ENCODE measurements at places on chromosomes 11 and 22.

GRCh38 chr11:102253020-102253715, 64.1 kb upstream of the BIRC3 start:
- DNase-seq, result no peak

GRCh38 chr11:100878474-100878873, 191.4 kb downstream of the ARHGAP42 start:
- DNase-seq, result no peak

- no peak for DNase-seq
Observed at GRCh38 chr11:12287374-12288211, 89.8 kb upstream of the PARVA start.

DNA sequence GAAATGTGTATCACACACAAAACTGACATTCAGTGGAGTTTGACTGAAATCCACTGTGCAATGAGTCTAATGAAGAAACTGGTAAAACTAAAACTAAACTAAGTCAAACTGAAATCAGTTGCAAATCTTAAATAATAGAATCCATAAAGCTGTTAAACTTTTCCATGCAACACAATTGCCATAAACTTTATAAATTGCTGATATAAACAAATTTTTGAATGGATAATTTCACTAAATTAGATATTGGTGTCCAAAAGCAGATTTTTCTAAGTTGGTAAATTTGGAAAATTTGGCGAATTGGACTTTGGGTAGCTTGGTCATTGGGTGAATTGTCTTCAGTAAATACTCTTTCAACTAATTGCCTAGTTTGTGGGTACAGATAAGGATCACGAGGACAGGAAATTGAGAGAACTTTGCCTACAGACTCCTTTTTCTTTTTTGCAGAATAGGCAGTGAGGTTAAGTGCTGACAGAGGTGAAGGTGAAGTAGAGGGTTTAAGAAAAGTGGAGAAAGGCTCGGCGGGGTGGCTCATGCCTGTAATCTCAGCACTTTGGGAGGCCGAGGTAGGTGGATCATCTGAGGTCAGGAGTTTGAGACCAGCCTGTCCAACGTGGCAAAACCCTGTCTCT, 12.8 kb downstream of the MRPL17 start:
- no peak for DNase-seq

- no peak for DNase-seq
Observed at GRCh38 chr11:69892986-69893555, 73.9 kb upstream of the FGF3 start.

- no peak for DNase-seq
Observed at GRCh38 chr11:114401311-114401710, 845 bp downstream of the RBM7 start.

- DNase-seq, result no peak
Observed at GRCh38 chr22:44505796-44506354, 7.8 kb upstream of the RTL6 start.

DNA sequence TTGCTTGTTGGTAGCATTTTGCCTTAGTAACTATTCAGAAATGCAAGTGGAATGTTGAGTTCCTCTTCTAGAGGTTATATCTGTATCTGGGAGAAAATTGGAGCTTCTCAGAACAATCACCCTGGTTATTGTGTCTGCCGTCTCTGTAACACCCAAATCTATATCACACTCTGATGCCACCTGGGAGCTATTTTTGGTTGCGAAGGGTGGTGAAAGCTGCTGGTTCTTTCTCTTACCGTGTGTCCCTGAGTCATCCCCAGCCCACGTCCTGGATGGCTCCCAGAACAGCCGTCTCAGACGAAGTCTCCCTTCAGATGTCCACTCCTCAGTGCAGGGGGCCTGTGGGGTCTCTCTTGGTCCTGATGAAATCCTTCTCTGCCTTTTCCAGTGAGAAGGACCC, 83.5 kb downstream of the C22orf31 start:
- DNase-seq, result no peak

GRCh38 chr22:32686354-32686753, 115.2 kb upstream of the TIMP3 start:
- no peak for DNase-seq

DNA sequence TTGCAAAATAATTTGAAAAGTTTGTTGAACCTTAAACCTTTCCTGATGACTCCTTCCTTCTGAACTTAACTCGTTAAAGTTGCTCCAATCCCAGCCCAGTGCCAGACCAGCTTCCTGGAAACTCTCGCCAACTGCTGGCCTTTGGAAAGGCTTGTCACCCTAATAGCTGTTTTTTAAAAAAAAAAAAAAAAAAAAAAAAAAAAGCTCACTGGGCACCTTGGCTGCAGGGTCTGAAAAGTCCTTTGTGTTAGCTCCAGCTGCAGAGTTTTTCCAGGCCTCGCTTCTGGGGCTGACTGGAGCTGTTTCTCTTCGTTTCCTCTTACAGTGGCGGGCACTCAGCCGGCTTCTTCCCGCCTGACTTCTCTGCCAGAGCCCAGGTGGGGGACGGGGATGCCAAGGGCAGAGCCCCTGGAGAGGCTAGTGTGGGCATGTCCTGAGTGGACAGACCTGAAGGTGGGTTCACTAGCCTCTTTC, 25.1 kb downstream of the KCNQ1OT1 start:
- DNase-seq, result no peak

GRCh38 chr22:46993633-46994032, 231.2 kb downstream of the TBC1D22A start:
- DNase-seq, result no peak

DNA sequence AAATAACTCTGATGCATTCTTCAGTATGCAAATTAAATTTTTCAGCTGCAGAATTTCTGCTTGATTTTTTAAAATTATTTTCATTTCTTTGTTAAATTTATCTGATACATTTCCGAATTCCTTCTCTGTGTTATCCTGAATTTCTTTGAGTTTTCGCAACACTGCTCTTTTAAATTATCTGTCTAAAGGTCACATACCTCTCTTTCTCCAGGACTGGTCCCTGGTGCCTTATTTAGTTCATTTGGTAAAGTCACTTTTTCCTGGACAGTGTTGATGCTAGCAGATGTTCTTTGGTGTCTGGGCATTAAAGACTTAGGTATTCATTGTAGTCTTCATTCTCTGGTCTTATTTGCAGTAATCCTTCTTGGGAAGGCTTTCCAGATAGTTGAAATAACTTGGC, 577.4 kb upstream of the LUZP2 start:
- no peak for DNase-seq

- DNase-seq, result no peak
Observed at GRCh38 chr11:76239483-76240160, 33.3 kb upstream of the WNT11 start.

DNA sequence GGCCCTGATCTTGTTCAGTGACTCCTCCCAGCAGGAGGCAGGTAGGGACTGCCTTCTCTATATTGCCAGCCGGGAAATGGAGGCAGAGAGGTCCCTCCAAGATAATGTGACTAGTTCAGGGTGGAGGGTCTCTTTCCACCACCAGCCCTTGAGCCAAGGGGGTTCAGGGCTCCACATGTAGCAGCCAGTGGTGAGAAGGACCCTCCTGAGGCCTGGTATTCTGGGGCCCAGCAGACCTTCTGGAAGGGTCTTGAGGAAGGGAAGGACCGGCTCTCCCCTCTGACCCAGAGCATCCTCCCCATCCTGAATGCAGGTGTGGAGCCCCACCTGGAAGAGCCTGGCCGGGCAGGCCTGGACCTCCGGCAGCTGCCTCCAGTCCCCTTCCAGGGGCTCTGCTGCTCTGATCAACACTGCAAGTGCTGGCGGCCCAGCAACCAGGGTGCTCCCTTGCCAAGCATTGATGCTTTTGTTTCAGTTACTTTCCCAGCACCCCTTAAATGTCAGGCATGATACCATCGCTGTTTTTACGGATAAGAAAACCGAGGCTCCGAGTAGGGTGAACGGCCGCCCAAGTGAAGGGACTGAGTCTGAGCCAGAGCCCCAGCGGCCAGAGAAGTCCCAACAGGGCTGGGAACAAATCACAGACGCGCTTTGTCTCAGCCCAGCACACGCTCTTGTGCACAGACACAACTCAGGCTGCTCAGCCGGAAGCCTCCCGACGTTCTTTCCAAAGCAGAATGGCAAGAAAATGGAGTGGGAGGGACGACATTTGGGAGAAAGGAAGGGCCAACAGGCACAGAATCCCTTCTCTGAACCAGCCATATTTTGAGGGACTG, 38.8 kb downstream of the DKK3 start:
- no peak for DNase-seq

DNA sequence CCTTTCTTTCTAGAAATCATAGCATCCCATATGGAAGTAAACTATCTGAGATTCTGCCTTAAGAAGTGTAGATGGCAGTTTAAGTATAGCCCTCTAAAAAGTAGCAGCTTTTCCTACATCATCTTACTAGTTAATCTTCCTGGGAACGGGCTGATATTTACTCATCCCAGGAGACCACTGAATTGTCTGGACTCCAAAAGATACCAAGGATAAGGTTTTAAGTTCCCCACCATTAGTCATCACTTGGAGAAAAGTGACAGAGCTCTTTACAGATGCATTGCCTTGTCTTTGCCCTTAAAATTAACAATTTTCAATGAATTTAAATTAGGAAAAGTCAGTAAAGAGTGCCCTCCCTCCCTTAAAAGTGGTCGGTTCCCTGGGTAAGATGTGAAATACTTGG, 129.5 kb downstream of the MAML2 start:
- DNase-seq, result no peak

Measured in stimulated activated CD4-positive, alpha-beta T cell treated with anti-CD3 and anti-CD28 coated beads, TNF-alpha, amount 100 ng/mL, for 24 hours (primary cell).